ENCODE measurements at places on chromosomes 7 and 10. TPM values are rescaled to one million over a fixed set of nuclear protein-coding genes. Genes with fewer than 3 reads are reported as not detected.

NKX6-2 gene
- not detected for total RNA-seq

IFIT1B gene
- total RNA-seq, result not detected

PAX4 gene
- 0.41 TPM for total RNA-seq

PDE1C gene
- 1.5 TPM for total RNA-seq

PKD1L1 gene
- 33.6 TPM for total RNA-seq

WDR91 gene
- total RNA-seq, result 6.7 TPM

COPG2 gene
- 19.7 TPM for total RNA-seq

HECTD2 gene
- total RNA-seq, result 6.8 TPM

DNA sequence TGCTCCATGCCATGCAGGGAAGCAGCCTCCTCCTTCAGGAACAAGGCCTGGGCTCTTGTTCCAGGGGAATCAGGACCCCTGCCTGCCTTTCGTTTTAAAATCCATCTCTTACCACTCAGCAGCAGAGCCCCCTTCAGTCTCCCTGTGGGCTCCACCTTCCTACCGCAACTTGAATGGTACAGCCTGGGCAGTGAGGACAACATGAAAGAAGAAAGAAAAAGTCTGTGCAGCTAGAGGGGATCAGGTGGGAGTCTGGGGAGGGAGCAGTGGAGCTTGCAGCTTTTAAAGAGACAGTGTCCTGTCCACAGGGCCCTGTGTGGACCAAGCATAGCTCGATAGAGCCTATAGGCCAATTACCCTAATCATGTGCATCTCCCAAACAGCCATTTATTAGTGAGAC is 3.7 kb downstream of the PLXNA4 start:
- no peak for DNase-seq

- DNase-seq, result no peak
Measured at GRCh38 chr7:92028686-92029085, 88.0 kb downstream of the AKAP9 start.

- no peak for DNase-seq
Measured at GRCh38 chr7:140479739-140480084, 407 bp upstream of the MKRN1 start.

DNA sequence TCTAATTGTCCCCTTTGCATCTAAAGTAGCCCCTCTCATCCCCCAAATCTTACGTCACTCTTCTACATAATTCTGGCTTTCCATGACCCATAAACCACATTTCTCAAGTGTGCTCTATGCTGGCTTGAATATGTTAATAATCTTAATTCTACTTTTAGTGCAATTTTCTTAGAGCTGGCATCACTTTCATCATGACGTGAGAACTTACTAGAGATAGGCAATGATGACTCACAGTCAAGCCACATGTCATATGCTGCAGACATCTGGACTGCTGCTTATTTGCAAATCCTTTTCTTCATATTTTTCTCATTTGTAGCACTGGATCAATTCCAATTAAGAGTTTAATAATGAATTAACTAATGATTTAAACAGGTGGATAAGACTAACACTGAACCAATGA is 260.7 kb upstream of the PRKCQ start:
- DNase-seq, result no peak

GRCh38 chr10:92690915-92691590 is 1.3 kb downstream of the HHEX start:
- no peak for DNase-seq

DNA sequence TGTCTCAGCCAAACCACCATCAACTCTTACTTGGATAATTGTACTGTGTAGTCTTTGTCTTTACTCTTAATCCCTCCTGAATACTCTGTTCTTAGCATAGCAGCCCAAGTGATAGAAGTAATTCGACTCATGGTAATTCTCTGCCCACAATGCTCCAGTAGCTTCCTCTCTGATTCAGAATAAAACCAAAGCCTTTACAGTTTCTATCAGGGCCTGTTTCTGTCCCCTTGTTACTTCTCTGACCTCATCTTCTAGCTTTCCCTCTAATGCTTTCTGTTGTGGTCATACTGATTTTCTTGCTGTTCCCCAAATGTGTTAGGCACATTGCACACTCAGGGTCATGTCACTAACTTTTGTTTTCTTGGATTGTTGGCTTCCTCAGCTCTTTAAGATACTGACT is 8.0 kb downstream of the ZNF518A start:
- no peak for DNase-seq

DNA sequence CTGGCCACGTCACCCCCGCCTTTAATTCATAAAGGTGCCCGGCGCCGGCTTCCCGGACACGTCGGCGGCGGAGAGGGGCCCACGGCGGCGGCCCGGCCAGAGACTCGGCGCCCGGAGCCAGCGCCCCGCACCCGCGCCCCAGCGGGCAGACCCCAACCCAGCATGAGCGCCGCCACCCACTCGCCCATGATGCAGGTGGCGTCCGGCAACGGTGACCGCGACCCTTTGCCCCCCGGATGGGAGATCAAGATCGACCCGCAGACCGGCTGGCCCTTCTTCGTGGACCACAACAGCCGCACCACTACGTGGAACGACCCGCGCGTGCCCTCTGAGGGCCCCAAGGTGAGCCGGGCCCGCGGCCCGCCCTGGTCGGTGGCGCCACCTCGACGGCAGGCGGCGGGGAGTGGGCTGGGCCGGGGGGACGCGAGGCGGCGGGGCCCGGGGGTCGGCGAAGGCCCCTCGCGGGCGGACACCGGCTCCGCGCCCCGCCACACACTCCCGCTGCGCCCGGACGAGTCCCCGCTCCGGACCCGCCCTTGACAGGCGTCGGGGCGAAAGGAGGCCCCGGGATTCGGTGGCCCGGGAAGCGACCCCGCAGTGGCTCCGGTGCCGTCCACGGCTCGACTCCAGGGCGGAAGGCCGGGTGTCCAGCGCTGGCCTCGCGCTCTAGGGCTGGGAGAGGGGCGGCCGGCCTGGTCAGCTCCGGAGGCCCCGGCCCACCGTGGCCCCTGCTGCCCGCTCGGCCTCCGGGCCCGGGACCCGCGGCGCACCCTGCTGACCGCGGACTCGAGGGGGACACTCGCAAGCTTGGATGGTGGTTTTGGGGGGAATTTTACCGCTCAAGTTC is 557 bp downstream of the BAG3 start:
- DNase-seq, result peak; percentile 26
